Posterior vena cava (tissue), 2 donors: ENCODE measurements at places on chromosomes 2 and 18. TPM values are rescaled to one million over a fixed set of nuclear protein-coding genes. Genes with fewer than 3 reads are reported as not detected.

Gene RAB6C
- total RNA-seq: not detected

Gene SCG2
- total RNA-seq: 5.4 TPM

Gene FIGN
- 14.4 TPM for total RNA-seq

Gene C2orf78
- not detected for total RNA-seq

Gene EVA1A
- 1.1 TPM for total RNA-seq

Gene DYNAP
- not detected for total RNA-seq

Gene SIX3
- total RNA-seq: not detected

Gene REG1B
- 3.4 TPM for total RNA-seq

Gene ZDBF2
- total RNA-seq: 16.0 TPM

Gene GALNT13
- 6.2 TPM for total RNA-seq

Gene GALNT5
- total RNA-seq: 0.19 TPM

Gene ZNF385B
- total RNA-seq: 6.2 TPM

Gene KCNIP3
- 10.5 TPM for total RNA-seq

Gene CGREF1
- 27.8 TPM for total RNA-seq

DNA sequence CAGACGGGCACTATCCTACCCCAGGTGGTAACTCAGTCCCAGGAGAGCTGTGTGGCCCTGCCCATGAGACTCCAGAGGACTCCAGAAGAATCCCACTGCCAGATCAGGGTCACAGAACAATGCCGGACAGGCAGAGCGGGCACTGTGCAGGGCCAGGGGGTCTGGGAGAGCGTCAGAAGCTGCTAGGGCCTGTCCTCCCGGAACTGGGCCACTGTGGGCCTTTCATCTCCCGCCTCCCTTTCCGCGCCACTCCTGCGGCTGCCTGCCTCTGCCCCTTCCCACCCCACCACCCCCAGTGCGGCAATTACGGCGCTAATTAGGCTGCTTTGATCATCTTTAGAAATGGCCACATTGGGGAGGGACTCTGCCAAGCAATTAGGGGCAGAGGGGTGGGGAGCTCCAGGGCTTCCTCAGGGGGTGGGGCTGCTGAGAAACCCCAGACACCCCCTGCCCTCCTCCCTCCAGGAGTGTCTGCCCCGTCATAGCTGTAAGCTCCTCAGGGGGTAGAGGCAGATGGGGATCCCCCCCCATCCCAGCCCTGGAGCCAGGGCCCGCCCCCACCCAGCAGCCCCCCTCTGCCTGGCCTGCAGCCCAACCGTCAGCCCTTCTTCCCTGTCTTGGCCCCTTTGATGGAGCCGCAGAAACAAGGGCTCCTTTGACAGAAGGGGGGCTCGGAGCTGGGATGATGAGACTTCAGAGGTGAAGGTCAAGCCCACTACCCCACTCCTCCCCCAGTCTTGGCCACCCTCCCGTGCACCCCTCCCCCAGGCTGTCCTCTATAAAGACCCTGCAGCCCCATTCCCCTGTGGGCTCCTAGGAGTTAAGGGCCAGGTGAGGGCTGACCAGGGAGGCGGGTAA lies at the start of gene PRSS56:
Gene PRSS56, plus strand, starts transcription at position 808 of the 858 bp plus-strand sequence. CDS start 211 bp downstream, outside the sequence.
- DNase-seq: no peak

GRCh38 chr18:9133225-9133624 lies 3.4 kb upstream of the ANKRD12 start:
- no peak for DNase-seq

- no peak for DNase-seq
Observed at GRCh38 chr18:68713796-68714195, 1.1 kb downstream of the TMX3 start.

GRCh38 chr2:11667866-11668637 lies 1.9 kb downstream of the NTSR2 start:
- peak; percentile 62 for DNase-seq

DNA sequence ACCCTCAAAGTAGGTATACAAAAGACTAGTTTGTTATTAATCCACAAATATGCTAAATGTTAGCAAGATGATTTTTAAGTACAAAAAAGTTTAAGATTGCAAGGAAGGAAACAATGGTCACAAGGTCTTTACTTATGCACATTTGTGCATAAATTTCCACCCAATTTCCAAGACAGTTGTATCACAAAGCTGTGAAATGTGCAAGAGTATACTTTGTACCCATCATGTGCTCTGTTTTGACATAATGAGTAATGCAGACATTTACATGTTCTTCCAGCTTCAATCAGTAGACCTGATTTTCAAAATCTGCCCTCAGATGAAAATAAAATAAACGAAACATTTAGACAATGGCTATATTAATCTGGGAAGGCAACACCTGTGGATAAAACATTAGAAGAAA lies 27.0 kb downstream of the SLC5A7 start:
- no peak for DNase-seq

GRCh38 chr18:37654731-37655369 lies 89.3 kb upstream of the CELF4 start:
- DNase-seq: no peak

DNA sequence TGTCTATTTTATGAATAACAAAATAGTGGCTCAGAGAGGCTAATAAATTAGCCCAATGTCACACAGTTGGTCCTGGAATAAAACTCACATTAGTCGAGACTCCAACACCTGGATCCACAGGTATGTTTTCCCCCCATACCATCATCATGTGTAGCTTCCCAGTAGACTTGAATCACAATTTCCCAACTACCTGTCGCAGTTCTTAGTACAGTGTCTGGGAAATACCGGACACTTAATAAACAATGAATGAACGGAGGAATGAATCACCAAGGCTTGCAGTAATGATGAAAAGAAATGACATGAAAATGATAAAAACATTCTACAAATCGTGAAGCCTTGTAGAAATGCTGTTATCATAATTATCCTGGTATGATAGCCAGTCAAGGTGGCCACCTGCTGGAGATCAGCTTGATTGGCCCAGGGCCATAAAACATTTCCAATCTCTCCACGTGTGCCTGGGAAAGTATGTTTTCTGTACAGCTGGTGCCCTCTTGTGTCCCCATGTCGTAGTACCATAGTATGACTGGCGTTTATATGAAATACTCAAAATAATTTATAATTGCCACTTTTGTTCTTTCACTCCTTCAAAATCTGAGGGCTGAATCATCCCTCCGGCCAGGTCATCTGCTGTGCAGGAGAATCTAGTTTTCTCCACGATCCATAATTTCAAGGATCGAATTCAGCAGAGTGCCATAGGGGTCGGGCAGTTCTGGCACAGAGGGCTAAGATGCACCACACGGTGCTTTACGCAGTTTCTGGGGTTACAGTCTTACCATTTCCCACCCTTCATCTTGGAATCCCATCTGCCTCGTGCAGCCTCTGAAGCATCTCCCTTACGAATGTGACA lies 95.4 kb downstream of the LAMA1 start:
- no peak for DNase-seq

- DNase-seq: no peak
Observed at GRCh38 chr18:24982831-24983230, 369.1 kb downstream of the ZNF521 start.

DNA sequence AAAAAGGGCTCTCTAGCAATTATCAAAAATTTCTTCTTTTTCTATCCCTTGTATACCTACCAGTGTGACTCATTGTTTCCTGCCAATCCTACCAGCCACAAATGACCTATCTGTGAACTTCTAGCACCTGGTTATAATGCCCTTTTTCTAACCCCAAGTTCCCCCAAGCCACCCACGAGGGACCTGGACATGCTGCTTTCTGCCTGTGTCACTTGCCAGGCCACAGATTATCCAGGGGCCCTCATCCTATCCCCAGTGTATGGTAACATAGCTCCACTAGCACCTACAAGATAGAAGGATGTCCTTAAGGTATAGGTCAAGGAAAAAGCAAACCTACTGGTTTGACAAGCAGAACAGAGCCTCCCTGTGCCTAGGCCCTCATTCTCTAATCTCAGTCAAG lies 26.8 kb downstream of the AAK1 start:
- no peak for DNase-seq

DNA sequence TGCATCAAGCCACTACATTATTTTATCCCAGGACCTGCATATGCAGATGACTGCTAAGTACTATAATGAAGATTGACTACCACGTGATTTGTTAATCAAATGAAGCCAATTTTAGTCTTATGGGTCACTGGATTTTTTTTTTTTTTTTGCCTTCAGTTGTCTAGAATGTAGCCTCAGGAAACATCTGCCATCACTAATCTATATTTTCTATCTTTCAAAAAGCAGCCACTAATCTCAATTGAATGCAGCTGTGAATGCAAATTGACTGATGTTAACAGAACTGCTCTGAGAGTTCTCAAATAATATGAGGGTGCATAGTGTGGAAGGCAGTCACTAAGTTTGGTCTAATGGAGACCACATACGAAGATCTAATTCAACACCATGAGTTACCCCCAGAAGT lies 106.3 kb downstream of the ABCA12 start:
- DNase-seq: no peak

DNA sequence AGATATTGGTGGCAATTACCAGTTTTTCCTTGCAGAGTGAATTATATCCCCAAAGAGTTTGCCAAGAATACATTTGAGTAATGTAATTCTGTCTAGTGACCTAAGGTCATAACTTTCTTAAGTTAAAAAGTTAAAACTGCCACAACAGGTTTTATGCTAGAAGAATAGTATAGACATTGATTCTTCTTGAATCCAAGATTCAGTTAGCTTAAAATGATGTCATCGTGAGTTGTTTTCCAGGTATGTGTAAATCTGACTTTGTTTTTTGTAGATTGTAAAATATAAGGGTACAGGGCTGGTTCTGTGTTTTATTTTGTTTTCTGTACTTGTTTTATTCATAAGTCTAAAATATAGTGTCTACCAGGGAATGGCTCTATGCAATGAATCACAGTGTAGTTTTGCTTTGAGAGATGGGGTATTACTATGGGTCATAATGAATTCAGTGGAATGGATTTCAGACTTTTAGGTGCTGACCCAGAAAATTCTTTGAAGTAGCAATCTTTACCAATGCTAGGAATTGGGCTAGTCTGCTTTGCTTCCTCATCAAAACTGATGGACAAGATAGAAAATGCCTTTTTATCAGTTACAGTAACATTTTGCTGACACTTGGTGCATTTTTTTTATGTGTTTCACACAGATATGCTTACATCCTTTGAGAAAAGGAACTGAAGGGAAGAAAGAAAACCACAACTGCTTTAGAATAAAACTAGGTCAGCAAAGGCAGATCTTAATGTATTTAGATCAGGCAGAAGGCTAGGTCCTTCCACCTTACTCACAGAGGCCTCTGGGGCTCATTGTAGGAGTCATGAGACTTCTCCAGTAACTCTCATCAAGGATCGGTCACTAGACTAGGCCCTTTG lies 20.8 kb upstream of the MGAT5 start:
- no peak for DNase-seq

GRCh38 chr2:241767464-241768250 lies 9.0 kb upstream of the GAL3ST2 start:
- DNase-seq: peak; percentile 80

DNA sequence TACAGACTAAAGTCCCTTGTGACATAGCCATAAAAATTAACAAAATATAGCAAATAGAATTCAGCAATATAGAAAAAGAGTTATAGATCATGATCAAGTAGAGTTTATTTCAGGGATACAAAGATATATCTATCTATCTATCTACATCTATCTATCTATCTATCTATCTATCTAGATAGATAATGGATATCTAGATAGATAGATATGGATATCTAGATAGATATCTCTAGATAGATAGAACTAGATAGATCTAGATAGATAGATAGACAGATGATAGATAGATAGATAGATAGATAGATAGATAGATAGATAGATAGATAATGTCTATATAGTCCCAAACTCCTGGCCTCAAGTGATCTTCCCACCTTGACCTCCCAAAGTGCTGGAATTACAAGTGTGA lies 17.3 kb upstream of the CHMP3 start:
- no peak for DNase-seq

- no peak for DNase-seq
Observed at GRCh38 chr2:107393516-107393915, 433.2 kb upstream of the RGPD4 start.

DNA sequence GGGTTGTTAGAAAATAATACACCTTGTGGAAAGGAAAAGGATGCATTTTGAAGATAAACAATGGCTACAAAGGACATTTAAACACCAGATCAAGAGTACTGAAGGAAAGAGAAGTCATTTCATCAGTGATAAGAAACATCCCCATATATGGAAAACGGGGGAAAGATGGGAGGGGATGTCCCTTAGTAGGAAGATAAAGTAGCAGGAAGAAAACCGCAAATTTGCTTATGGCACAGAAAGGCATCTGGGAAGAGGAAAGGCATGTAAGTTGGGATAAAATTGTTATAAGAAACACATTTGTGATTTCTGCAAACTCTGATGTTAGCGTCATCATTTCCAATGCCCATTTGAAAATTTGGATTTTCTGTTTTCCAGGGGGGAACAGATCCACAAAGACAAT lies 10.5 kb upstream of the LYPD1 start:
- no peak for DNase-seq

DNA sequence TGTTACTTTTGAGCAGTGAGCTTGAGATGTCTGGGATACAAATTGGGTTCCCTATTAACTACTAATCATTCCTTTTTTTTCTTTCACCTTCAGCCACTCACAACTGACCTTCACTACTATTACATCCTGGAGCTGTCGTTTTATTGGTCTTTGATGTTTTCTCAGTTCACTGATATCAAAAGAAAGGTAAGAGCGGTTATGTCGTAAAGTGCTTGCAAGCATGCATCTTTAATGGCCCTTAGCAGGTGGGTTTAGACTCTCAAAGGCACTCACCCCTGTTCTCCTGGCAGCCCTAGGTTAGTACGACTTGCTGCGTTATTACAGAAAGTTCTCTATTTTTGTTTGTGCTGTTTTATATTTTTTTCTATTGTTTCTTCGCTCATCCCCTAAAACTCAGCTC lies 107.6 kb upstream of the NOSTRIN start:
- no peak for DNase-seq

GRCh38 chr2:41084321-41084720 lies 632.4 kb upstream of the SLC8A1 start:
- DNase-seq: no peak

DNA sequence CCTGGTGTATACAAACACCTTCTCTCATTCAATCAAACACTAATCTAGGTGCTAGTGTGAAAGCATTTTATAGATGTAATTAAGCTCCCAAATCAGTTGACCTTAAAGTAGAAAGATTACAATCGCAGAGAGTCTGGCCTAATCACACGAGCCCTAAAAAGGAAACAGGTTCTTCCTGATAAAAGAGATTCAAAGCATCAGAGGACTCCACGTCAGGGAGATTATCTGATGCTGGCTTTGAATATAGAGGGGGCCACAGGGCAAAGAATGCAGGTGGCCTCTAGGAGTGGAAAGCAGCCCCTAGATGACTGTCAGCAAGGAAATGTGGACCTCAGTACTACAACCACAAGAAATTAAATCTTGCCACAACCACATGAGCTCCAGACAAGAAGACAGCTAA lies 28.2 kb upstream of the ZC3H15 start:
- no peak for DNase-seq

DNA sequence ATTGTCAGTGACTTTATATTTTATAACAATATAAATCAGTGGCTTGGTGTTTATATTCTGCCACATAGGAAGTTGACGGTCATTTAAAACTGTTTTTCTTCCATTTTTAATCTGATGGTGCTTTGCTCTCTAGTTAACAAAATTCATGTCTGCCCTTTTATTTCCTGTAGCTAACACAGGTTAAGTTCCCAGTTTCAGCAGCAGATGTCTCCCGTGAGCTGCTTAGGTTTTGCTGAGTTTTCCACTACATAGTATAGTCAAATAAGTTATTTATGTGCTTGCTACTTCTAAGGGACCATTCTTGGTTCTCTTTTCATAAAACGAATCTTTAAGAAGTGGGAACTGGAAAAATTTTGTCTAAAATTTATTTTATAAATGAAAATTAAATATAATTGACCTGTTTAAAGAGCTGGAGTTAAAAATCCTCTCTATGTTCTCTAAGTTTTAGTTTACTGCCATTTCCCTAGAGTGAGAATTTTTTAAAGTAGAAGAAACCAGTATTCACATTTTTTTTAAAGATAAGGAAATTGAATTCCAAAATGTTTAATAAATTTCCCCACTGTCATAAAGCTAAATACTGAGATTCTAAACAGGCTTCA lies 20.6 kb downstream of the HTR2B start:
- no peak for DNase-seq
